GM23338 (cell line): ENCODE measurements at places on chromosomes 4 and X.

DNA sequence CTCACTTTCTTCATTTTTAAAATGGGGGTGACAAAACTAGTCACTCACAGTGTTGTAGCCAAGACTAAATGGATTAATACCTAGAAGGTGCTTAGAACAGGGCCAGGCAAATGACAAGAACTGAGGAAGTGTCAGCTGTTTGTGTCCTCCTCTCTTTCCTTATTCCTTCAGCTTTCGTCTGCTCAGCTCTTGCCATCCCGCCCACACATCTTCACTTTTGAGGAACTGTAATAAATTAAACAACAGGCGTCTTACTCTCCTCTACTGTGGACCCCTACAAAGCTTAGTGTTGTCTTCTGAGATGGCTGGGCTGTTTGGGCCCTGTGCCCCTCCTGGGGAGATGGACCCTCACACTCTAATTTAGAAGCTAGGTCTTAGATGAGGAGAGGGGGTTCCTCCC is 2.7 kb downstream of the HPSE start:
- no peak for DNase-seq

DNA sequence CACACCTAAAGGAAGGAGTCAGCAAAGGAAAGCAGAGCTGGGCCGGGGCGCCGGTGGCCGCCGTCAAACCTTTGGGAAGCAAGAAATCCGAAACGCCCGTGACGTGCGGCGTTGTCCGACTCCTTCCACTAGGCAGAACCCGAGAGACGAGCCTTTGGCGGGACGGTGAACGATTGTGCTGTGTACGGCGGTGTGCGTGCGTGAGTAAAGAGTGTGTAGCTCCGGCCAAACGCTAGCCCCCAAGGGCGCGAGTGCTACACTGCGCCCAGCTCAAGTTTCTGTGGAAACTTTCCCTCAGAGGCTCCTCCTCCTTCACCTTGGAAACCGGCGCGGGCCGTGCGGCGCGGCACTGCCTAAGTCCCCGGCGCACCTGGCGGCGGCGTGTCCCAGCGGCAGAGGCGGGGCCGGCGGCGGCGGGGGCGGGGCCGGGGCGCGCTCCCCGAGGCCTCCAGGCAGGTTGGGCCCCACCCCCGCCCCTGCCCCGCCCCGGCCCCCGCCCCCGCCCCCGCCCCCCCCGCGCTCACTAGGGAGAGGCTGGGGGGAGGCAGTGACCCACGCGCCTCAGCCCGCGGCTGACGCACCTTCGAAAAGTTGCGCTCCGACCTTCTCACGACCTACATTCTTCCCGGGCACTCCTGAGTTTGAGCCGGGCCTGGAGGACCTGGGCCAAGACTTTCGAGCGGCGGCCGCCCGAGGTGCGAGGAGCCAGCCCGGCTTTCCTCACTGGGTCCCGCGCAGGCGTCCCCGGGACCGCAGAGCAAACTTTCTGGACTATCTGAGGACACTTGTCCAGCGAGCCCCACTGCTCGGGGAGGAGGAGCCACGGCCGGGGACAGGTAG is at the start of gene FHIP1A:
TSS of gene FHIP1A (plus strand) at position 547 of the 840 bp plus-strand sequence. CDS start 157,084 bp downstream, outside the sequence.
- DNase-seq, result peak; percentile 99

DNA sequence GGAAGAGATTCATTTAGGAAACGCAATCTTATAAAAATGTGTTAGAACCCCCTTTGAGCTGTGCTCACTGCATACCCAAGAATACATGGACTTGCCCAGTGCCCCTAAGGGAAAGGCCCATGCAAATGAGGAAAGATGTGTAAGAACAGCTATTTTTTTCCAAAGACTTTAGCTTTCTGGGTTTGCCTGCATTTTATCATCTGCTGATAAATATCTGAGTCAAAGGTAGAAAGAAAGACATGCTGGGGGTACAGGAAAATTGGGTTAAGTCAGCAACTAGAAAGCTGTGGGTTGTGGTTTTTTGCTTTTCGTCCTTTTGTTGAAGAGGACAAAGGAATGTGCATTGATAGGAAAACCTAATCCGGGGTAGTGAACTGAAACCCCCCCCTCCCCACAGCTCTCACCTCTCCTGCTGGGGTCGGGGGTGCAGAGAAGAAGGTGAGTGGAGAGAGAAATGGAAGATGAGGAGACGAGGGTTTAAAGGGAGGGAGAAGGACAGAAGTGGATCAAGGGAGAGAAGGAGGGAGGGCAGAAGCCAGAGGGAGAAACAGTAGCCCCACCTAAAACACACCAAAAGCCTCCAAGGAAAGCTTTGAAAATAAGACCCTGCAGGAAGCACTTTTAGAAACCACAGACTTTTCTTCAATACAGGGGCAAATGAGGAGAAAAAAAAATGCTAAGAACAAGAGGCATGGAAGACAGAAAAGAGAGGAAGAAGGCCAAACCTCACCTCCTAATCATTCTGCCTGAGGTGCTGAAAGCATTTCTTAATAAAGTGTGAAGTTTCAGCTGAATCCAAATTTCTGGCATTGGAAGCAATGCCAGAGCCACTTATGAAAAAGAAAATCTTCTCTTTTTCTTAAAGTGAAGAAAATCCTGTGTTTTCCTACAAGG is 49.3 kb downstream of the KDR start:
- no peak for DNase-seq

DNA sequence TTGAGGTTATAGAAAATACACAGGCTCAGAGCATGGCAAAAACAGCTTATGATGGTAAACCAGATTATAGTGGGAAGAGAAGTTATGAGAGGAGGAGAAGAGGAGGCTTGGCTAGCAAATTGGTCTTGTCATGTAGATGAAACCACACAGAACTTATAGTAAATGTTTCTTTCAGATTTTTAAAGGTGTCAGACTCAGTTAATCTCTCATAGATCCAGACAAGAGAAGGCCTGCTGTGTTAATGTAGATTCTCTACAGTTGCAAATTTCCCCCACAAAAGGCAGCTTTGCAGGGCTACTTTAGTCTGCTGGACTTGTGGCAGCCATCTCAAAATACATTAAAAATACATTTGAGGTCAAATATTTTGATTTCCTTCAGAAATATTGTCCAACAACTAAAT is 1731.7 kb downstream of the ARAP2 start:
- DNase-seq, result peak; percentile 15

GRCh38 chr4:140641789-140642439 is 73.2 kb upstream of the UCP1 start:
- peak; percentile 75 for DNase-seq
